ENCODE measurements at places on chromosomes 13 and 19.

DNA sequence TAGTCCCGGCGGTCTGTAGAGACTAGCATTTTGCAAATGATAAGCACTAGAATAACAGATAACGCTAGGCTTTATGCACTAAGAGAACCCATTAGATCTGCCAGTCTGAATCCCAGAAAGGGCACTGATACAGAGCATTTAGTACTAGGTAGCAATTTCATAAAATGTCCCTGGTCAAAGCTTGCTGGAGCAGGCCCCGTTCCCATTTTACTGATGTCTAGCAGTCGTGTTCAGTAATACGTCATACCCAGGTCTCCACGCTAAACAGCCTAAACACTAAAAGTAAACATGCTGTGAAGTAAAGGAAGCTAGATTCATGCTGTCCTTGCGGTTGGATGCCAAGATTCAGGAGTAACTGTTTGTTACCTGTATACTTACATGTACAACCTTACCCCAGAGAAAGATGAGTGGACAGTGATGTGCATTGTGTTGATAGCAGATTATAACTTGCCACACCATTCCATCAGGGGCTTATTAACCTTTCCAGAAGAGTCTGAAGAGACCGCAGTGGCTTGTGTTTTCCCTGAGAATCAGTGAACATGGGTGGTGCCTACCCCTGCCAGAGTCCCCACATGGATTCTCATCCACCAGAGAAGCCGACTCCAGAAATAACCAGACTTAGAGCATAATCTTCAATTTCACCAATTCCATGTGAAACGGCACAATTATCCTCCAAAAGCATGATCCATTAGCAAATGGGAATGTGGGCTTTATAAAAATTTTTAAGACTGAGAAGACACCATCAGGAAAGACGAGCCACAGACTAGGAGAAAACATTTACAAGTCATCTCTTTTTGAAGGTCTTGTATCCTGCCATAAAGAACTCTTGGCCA lies 3.4 kb upstream of the RPS11 start:
- DNase-seq = no peak

GRCh38 chr19:29029268-29029958 lies 183.5 kb downstream of the UQCRFS1 start:
- DNase-seq = no peak

- no peak for DNase-seq
Measured at GRCh38 chr13:110308656-110309359, 1.7 kb downstream of the COL4A2 start.

- DNase-seq = no peak
Measured at GRCh38 chr13:44331912-44332851, 41.4 kb upstream of the SERP2 start.

DNA sequence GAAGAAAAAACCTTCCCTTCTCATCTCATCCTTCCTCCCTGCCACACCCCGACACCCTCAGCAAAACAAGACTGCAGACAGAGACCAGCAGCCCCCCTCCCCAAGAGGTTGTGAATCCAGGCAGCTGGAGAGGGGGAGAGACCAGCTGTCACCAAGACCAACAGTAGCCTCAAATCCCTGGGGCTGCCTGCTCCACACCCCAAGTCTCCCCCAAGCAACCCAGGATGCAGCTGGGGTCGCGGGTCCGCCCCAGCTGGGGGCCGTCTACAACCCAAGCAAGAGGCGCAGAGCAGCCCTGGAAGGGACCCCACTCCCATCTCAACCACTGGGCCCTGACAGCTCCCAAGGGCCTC lies 7.1 kb downstream of the KLF16 start:
- DNase-seq = no peak

DNA sequence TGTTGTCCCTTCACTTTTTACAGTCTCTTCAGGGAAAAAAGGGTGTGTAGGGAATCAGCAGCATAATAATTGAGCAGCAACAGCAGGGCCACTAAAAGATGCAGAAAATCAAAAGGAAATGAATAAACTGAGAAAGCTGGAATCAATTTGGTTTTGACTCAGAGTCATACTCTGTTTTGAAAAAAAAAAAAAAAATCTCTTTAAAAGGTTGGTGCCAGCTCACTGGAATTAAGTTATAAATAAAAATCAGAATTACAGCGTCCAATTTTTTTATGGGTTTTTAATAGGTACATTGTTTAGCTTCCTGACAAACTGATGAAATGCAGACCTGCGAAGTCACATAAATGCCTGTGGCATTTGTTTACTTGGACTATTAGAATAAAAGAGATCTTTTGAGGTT lies 231.9 kb downstream of the COG6 start:
- no peak for DNase-seq

DNA sequence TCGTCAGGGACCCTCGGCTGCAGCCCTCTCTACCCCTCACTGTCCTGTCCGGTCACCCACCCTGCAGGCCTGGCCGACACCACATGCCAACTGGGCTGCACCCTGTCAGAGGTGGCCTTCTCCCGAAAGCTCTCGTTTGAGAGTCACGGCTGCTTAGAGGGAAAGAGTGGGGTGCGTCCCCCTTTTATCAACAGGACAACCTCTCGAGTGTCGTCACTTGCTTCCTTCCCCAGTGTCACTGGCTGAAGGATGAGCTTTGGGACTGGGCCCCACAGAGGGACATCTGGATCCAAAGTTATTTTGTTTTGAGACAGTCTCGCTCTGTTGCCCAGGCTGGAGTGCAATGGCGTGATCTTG lies 28.5 kb downstream of the MAP2K2 start:
- DNase-seq = no peak

GRCh38 chr13:51244637-51245405 lies 22.6 kb downstream of the FAM124A start:
- no peak for DNase-seq

GRCh38 chr19:50793558-50794065 lies 3.4 kb downstream of the ACP4 start:
- DNase-seq = no peak

DNA sequence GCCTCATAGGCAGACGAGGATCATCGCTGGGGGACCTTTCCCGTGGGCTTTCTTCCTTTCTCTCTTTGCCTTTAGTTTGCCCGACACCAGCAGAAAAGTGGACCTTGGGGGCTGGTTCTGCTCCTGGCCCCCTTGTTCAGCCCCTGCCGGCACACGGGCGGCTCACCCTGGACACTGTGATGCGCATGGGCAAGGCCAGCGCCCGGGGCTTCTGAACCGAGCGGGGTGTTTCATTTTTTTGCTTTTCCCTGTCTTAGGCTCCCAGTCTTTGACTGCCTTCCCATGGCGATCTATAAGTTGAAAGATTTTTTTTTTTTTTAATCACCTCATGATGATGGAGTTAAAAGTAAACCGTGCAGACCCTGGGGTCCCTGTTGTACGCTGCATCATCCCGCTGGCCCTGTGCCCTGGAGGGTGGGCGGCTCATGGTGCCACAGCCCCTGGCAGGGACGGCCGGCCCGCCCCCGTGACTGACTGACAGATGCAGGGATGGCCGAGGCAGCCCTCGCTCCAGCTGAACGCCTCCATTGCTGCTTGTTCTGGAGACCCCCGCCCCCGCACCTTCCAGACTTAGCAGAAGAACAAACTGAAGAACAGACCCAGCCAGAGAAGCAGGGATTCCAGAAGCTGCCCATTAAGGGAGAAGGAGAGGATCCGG lies 9.6 kb downstream of the TSSK6 start:
- no peak for DNase-seq

DNA sequence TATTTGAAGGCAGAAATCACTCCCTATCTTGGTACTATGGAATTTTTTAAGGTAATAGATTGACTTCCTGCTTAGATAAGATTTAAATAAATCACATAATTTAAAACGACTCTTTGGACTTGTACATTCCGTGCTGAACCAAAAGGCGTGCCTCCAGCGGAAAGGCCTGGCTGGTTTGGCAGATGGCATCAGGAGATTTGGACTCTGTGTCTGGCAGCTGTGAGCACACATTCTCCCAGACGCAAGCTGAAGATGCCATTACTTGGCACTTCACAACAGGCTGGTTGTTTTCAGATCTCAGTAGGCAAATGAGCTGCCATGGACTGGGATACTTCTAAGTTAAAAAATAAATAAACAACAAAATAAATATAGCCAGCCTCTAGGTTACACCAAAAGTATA lies 104.5 kb upstream of the SLC15A1 start:
- no peak for DNase-seq

DNA sequence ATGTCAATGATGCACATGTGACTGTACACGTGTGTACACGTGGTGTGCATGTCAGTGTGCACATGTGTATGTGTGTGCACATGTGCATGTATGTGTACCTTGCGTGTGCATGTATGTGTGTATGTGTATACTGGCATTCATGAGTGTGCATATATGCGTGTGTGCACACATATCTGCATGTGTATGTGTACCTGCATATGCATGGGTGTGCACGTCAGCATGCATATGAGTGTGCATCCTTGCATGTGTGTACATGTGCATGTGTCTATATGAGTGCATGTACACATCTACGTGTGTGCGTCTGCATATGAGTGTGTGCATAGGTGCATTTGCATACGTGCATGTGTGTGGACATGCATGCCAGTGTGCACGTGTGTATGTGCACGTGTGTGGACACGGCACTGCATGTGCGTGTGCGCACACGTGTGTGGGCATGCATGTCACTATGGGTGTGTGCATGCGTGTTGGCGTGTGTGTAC lies 48.5 kb downstream of the GADD45B start:
- DNase-seq = no peak

GRCh38 chr19:2255112-2255845 lies 938 bp downstream of the JSRP1 start:
- no peak for DNase-seq

DNA sequence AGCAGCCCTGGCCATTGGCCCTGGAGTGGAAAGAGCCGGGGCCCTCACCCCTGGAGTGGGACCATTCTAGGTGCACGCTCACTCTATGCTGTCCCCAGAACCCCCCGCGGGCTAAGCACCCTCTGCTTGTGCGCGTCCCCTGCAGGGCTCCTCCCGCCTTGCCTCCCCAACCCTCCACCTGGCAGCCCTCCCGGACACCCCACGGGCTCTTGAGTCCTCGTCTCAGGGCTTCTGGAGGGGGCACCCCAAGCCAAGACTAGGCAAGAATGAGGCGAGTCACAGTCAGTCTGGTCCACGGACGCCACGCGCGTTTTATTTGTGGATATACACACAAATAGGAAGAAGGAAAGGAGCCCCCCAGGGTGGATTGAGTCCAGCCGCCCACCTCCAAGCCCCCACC lies 7.0 kb upstream of the TMEM161A start:
- DNase-seq = no peak

- no peak for DNase-seq
Measured at GRCh38 chr19:42017040-42017439, 23.0 kb upstream of the ATP1A3 start.

DNA sequence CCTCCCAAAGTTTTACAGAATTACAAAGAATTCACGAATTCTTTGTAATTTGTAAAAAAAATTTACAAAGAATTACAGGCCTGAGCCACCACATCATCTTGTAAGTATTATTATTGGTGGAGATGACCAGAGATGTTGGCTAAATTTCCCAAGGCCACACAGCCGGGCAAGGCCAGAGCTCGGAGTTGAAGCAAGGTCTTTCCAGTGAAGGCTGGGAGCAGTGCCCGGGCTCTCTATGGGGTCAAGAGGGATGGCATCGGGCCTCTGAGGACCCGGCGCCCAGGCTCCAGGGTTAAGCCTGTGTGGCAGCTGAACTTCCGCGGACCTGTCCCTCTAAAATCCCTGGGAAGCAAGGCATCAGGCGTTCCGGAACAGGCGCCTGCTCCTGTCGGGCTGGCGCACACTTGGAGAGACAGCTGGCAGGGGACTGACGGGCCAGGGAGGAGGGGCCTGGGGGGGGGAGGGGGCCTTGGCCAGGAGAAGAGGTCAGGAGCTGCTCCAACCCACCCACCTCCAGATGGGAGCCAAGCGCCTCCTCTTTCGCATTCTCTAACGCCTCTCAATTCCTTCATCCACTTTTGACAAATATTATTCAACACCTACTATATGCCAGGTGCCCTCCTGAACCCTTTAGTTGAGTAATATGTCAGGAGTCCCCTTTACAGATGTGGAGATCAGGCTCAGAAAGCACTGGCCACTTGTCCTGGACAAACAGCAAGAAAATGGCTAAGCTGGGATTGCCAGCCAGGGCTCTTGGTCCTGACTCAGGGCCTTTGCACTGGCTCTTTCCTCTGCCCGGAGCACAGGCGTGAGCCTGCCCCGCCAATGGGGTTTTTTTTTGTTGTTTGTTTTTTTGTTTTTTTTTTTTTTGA lies 36.8 kb upstream of the SEMA6B start:
- DNase-seq = no peak

GRCh38 chr19:4745986-4746385 lies 22.3 kb upstream of the DPP9 start:
- DNase-seq = no peak

All from keratinocyte (primary cell).